ENCODE measurements at places on chromosomes 11 and 22. TPM values are rescaled to one million over a fixed set of nuclear protein-coding genes. Genes with fewer than 3 reads are reported as not detected.

- DNase-seq, result no peak
These were observed 1.8 kb downstream of the BCL9L start for GRCh38 chr11:118923721-118924587.

- no peak for DNase-seq
These were observed 33.5 kb downstream of the SCUBE2 start for GRCh38 chr11:9057888-9058287.

DNA sequence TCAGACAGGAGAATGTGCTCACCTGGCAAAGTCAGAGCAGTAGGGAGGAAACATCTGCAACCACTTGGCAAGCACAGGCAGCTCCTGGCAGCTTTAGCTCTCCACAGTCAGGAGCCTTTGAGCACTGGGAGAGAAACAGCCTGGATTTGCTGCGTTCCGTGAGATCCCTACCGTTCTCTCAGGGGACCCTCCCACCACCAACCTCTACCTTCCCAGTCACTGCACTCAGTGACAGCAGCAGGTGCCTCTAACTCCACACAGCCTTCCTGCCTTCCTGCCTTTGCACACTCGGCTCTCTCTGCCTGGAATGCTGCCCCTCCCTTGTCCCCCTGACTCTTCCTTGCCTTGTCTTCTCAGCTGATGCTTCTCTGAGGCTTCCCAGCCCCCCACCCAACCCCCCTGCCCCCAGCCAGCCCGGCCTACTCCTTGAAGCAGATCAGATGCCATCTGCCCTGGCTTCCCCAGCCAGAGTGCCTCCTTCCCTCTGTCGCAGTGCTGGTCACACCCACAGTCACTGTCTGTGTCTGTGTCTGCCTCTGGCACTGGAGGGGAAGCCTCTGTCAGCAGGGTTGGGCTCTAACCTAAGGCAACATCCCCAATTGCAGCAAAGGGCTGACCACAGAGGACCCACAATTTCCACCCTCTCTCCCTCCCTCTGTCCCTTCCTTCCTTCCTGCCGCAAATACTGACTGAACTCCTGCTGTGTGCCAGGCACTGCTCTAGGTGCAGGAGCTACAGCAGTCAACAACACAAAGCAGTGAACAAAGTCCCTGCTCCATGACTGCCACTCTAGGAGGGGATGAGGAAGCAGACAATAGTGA lies 14.9 kb upstream of the TSKU start:
- no peak for DNase-seq

GRCh38 chr11:76317296-76317695 lies 63.6 kb downstream of the THAP12 start:
- DNase-seq, result no peak

GRCh38 chr22:23220485-23221350 lies 40.4 kb downstream of the BCR start:
- DNase-seq, result no peak

DNA sequence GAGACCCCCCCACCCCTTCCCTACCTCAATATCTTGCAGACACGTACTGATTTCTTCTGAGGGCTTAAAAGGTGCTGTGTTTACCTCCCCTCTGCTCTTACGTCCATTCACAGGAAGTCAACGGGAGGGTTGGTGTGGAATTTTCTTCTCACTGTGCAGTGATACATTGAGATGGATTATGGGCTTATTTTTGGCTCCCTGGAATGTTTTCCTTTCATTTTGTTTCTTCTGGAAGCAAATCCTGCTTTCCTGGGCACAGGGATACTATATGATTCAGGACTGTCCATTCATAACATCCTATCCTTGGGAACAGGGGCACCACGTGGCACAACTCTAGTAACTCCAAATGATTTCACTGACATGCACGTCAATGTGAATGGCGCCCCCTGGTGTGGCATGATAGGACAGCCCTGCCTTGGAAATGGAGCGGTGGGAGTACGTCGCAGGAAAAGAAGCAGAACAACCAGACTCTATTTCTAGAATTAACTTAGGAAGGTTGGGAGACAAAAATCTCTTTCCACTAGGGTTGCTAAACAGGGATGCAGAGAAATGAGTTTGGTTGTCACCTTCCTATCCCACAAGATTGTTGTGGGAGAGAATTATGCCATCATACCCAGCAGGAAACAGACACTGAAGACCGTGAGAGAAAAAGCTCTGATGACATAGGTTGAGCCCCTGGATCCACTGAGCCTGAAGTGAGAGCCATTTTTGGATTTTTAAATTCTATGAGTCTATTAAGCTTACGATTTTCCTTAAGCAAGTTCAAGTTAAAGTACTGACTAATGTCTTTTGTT lies 146.5 kb upstream of the RAG2 start:
- DNase-seq, result peak; percentile 88

DNA sequence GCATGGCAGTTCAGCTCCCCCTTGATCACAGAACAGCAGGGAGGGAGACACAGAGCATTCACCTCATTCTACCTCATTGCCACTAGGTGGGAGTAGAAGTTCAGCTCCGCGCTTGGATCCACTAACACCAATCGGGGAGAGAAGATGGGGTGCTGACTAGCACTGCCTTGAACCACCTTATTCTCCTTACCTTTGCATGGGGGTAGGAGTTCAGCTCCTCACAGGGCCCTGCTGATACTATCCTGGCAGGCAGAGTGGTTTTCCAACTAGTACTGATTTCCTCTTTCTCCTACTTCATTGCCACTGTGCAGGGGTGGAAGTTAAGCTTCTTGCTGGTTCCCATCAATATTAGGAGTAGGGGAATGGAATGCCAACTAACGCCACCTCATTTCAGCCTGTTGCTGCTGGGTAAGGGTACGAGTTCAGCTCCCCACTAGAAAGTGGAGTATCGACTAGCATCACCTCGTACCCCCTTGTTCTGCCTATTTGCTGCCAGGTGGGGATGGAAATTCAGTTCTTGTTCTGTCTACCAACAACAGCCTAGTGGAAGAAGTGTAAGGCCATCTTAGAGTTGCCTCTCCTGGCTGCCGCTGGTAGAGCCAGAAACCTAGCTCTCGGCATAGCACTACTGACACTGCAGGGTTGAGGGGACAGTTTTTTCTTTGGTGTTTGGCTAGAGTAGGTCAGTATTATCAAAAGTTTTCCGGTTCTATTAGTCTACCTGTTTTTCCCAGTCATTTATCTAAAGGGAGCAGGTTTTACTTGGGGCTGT lies 550.9 kb upstream of the CCDC90B start:
- no peak for DNase-seq

- DNase-seq, result no peak
These were observed 9.6 kb upstream of the KCNQ1OT1 start for GRCh38 chr11:2709429-2709828.

DNA sequence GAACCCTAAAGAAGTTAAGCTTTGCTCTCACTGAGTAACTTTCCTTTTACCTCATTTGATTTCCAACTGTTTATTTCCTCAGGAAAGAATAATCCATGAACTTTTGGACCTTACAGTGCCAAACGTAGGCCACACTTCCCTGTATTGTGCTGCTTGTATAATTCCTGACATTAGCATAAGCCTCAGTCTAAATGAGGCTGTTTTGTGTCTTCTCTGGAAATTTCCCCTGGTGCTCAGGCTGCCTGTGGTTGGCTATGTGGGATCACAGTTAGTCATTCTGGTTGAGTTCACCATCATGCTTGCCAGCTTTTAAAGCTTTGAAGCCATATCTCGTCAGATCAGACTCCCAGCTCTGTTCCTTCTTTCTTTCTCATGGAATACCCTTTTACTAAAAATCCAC lies 107.0 kb downstream of the FAM76B start:
- DNase-seq, result no peak

- peak; percentile 83 for DNase-seq
These were observed 10.2 kb downstream of the PACS1 start for GRCh38 chr11:66080055-66080817.

DNA sequence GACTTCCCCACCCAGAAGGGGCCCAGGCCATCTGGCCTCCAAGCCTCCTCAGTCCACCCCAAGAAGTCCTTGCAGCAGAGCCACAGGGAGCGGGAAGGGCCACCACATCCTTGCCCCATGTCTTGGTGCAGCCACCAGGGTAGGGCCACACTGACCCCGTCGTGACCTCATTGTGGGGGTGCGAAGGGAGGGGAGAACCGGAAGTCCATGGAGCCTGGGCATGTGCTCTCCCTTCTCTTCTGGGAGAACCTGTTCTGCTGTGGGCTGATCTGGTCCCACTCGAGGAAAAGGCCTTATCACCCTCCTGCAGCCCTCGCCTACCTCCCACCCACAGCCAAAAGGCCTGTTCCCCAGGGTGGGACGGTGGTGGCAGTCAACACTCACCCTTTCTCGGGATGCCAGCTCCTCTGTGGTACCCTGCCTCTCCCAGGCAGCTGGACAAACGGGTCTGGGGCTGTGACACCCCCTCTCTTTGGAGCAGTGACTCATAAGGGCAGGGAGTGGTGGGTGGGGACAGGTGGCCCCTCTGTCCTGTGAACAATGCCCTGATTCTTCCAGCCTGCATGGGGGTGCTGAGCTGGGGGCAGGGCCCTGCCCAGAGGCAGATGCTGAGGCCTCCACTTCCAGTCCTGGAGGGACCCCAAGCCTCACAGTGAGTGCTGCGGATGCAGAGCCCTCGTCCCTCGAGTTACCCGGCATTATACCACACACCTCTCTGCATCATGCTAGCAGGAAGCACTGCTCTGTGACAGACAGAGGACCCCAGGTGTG lies 14.6 kb upstream of the CTSD start:
- DNase-seq, result no peak

- DNase-seq, result no peak
These were observed 12.5 kb downstream of the MGAT3 start for GRCh38 chr22:39469326-39469680.

- DNase-seq, result no peak
These were observed 28.0 kb downstream of the HSPA8 start for GRCh38 chr11:123033895-123034294.

DNA sequence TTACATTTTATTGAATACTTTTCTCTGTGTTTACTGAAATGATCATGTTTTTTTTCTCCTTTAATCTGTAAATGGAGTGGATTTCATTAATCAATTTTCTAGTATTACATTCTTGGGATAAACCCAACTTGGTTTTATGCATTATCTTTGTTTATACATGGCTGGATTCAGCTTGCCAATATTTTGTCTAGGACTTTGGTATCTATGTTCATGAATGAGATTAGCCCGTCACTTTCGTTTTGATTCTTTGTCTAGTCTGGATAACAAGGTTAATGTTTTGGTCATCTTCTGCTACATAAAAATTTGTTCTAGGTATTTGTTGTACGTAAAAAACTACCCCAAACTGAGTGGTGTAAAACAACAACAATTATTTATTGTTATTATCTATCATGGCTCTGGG lies 127.9 kb upstream of the PAX6 start:
- DNase-seq, result no peak

- no peak for DNase-seq
These were observed 37.2 kb downstream of the TP53I11 start for GRCh38 chr11:44913502-44913901.

- no peak for DNase-seq
These were observed 149.8 kb upstream of the MPPED2 start for GRCh38 chr11:30735946-30736345.

DNA sequence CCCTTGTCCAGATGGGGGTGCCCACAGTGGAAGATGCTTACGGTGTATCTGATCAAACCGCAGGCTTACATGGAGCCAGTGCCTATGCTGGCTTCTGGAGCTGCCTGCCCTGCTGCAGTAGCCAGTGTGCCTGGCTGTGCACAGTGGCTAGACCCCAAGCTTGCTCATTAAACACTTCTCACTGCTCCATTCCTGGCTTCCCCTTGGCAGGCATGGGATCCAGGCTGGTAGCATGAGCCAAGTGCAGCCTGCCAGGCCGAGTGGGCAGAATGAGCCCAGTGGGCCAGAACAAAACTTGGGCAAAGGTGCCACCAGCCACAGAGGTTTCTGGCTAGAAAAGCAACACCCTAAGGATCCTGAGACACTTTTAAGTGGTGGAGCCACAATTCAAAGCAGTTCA lies 55.4 kb upstream of the B3GNT6 start:
- peak; percentile 54 for DNase-seq

GRCh38 chr11:11615086-11615485 lies 6.7 kb downstream of the GALNT18 start:
- DNase-seq, result no peak

DNA sequence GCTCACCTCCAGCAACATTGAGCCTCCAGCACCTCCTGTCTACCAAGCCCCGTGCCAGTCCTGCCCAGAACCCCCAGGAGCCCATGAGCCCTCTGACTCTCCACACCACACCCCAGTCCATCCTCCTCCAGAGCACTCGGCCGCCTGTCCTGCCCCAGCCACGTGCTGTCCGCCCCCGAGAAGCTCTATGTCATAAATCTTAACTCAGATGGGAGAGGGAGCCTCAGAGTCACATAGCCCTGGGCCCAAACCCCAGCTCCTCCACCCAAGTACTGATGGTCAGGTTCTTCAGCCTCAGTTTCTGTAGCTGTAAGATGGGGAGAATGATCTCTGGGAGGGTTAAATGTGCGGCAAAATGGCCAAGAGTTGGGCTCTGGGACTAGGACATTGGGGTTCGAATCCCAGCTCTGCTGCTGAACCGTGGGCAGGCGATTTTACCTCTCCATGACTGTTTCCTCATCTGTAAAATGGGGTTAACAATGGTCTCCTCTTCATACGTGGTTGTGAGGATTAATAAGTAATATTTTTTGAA lies 27.8 kb downstream of the CYTH4 start:
- no peak for DNase-seq

GRCh38 chr11:35943309-35943708 lies 553 bp upstream of the LDLRAD3 start:
- no peak for DNase-seq

GRCh38 chr11:104654181-104654813 lies 244.0 kb downstream of the CASP12 start:
- no peak for DNase-seq

DNA sequence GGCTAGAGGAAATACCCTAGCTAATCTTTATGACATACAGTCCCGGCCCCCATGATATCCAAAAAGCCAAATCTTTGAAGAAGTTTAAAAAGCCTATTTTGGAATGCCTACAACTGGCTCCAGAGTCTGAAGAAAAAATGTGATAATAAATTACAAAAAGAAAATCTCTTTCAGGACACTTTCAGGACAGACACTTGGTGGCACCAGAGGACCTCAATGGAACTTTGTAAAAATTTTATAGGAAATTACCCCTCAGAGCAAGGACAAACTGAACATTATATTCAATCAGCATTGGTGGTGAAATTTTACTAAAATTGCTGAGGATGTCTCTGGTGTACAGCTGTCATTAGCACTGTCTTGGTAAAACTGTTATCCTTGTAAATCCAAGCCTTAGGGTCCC lies 81.0 kb downstream of the CCDC73 start:
- no peak for DNase-seq

DNA sequence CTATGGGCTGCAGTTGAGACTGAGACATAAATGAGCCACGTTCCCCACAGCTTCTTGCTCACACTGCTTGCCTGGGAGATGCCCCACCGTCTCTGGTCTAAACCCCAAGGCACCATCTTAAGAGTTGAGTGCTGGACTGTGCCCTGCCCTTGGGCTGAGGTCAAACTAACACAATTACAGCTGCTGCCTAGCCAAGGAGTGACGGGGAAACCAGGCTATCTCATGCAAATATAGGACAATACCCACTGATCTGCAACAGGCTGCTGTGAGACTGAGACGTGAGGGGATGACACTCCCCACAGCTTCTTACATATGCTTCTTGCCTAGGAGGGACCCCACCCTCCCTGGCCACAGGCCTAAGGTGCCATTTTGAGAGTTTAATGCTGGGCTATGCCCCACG lies 7.8 kb upstream of the MS4A8 start:
- DNase-seq, result no peak

The HEPHL1 gene
- 0.06 TPM for total RNA-seq

The C11orf16 gene
- not detected for total RNA-seq

The AAMDC gene
- 36.5 TPM for total RNA-seq

The DMC1 gene
- total RNA-seq, result 1.5 TPM

The ZP1 gene
- not detected for total RNA-seq

The MS4A12 gene
- not detected for total RNA-seq

The RTN4R gene
- total RNA-seq, result 1.3 TPM

The SHISAL1 gene
- 3.2 TPM for total RNA-seq

The GAS2 gene
- total RNA-seq, result 0.52 TPM

The PUS3 gene
- total RNA-seq, result 8.8 TPM

The CSNK2A3 gene
- 6.0 TPM for total RNA-seq
